ENCODE measurements at places on chromosomes 2 and 18. TPM values are rescaled to one million over a fixed set of nuclear protein-coding genes. Genes with fewer than 3 reads are reported as not detected.

- DNase-seq = no peak
Measured at GRCh38 chr2:25483607-25484266, 142.0 kb upstream of the DNMT3A start.

DNA sequence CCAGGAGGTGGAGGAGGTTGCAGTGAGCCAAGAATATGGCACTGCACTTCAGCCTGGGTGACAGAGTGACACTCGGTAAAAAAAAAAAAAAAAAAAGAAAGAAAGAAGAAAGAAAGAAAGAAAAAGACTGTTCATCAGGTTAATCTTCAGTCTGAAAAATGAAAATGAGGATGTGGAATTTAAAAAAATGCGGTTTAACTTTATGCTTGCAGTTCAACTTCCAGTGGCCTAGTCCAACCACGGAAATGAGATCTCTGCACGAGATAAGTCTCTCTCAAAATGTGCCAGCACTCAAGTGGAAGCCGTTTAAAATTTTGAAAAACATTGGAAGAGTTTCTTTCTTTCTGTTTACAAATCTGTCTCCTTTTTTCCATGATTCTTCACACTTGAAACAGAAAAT is 112.1 kb downstream of the DOCK10 start:
- no peak for DNase-seq

DNA sequence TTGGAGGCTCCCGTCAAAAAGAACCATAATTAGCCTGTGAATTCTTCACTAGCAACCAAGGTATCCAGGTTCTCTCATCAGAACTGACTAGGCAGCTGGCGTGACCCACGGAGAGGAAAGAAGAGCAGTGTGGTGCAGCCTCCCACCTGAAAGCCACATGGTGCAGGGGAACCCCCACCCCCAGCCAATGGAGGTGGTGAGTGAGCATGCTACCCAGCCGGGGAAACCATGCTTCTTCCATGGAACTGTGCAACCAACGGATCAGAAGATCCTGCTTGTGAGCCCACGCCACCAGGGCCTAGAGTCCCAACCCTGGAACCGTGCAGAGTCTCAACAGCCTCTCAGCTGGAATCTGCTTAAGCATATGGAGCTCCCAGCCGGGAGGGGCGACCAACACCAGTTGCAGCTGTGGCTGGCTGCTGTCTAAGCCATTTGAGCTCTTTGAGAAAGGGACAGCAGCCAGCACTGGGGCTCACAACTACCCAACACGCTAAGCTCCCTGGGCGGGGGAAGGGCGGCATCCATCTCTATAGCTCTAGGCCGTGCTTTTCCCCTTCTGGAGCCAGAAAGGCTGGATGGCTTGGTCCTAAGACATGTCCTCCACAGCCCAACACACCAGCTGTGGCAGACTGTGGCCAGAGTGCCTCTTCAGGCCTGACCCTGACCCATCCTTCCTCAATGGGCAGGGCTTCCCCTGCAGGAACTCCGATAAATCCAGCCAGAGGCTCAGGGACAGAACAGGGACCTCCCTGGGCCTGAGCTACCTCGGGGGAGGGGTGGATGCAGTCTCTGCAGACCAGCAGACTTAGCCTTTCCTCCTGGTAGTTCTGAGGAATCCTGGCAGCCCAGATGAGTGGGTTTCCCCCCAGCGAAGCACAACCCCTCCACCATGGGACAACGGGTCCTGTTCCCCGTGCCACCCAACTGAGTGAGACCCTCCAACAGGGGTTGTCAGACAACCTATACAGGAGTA is 151.4 kb upstream of the NXPH2 start:
- no peak for DNase-seq

The MYO1B gene
- polyA plus RNA-seq = 110 TPM

The SNTG2 gene
- polyA plus RNA-seq = 0.06 TPM

The C2orf80 gene
- polyA plus RNA-seq = not detected

All from AG04450 (cell line).